ENCODE measurements at places on chromosomes 7 and 10.

GRCh38 chr10:31152421-31153135 lies 120.9 kb upstream of the ZNF438 start:
- DNase-seq: no peak

GRCh38 chr10:2047679-2048078 lies 310.4 kb upstream of the ADARB2 start:
- no peak for DNase-seq

DNA sequence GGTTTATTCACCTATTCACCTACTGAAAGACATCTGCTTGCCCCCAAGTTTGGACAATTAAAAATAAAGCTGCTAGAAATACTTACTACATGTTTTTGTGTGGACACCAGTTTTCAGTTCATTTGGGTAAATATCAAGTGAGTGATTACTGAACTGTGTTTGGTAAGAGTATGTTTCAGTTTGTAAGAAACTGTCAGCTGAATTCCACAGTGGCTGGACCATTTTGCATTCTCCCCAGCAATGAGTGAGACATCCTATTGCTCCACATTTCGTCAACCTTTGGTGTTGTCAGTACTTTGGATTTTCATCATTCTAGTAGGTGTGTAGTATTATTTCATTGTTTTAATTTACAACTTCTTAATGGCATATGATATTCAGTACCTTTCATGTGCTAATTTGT lies 17.4 kb upstream of the IKZF1 start:
- DNase-seq: no peak

GRCh38 chr10:31112961-31113360 lies 81.3 kb upstream of the ZNF438 start:
- DNase-seq: no peak

DNA sequence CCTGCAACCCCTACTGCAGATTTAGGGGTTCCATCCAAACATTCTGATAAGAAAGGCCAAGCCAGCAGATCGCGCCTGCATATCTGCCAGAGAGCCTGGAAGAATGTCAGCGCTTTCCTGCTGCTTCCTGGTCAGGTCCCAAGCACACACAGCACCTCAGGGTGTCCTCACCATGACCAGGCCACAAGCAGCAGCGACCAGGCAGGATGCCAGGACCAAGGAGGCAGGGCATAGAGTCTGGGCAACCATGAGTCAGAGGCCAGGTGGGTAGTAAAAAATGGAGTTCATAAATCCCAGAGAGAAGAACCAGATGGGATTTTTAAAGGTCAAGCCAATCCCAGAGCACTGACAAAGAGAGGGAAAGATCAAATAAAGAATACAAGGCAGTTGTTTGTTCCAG lies 5.5 kb upstream of the FAM131B start:
- no peak for DNase-seq

DNA sequence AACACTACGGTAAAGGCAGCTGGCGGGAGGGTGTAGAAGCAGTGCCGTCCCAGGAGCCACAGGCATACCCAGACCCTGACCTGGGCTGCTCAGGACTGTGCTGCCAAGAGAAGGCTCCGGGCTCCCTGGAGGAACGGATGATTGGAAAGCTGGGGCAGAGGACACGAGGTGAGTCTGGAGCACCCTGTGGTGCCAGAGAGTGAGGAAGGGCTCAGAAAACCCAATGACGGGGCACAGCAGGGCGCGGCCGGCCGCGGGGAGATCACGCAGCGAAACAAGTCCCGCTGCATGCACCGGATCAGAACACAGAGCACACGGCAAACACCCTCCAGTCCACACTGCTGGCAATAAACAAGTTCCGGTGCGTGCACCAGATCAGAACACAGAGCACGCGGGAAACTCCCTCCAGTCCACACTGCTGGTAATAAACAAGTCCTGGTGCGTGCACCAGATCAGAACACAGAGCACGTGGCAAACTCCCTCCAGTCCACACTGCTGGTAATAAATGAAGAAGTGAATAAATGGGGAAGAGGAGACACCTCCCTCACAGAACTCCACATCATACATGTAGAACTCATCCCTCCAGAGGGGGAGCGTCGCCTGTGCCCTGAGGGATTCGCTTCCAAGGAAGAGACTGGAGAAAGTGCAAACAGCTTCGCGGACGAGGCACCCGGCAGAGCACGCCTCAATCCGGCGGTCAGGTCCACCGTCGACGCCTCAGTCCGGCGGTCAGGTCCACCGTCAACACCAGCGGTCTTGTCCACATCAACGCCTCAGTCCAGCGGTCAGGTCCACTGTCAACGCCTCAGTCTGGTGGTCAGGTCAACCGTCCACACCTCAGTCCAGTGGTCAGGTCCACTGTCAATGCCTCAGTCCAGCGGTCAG lies 265.0 kb downstream of the MAD1L1 start:
- DNase-seq: no peak

DNA sequence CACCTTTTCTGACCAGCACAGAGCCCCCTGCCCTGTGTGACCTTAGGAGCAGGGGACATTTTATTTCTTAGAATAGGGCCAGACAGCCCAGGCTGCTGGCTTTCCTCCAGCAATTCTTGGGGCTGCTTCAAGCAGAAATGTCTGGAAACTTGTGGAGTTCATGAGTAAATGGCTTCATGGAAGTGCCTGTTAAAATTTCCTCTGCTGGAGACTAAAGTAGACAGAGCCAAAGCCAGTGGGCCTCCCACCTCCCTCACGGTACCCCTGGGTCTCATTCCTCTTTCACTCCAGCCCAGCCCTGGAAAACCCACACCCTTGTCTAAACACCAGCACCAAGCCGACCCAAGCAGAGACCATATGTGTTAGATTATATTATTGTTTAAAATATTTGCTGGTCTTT lies 505.5 kb upstream of the ZMIZ1 start:
- DNase-seq: no peak

DNA sequence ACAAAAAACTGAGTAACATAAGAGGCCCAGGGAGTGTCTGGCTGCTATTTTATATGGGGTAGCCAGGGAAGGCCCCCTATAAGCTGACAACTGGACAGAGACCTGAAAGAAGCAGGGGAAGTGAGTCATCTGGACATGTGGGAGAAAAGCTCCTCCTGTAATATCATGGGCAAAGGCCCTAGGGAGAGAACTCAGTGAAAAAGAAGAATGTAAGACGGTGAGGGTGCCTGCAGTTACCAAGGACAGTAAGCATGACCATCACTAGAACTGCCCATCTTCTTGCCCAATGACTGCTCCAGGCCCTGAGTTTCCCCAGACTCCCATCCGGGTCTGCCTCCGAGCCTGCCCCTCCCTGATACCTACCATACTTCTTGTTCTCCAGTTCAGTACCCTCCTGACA lies 2.3 kb downstream of the ELMO1 start:
- no peak for DNase-seq

- DNase-seq: no peak
Observed at GRCh38 chr10:97174941-97175340, 10.8 kb downstream of the SLIT1 start.
